Activated naive CD4-positive, alpha-beta T cell treated with anti-CD3 and anti-CD28 coated beads, Interleukin-2, amount 10 ng/mL, durations not matched to agents 7 days and 5 days (primary cell): ENCODE measurements at places on chromosomes 5 and 9.

GRCh38 chr5:16776611-16777251 lies 159.4 kb downstream of the MYO10 start:
- no peak for DNase-seq

DNA sequence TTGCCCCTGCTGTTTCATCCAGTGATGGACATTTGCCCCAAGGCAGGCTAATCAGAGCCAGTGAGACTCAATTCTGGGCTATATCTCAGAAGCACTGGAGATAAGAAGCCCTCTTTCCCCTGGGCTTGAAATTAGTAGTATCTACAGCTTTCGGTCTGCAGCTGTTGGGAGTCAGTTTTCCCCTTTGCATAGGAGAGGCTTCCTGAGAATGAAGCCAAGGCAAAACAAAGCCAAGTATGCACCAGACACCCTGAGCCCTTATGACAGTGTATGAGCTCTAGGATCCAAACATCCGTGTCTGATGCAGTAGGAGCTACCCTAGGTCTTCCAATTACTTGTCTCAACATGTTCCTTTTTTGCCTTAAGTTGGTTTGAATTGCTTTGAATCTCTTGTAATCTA lies 79.2 kb upstream of the PANK3 start:
- no peak for DNase-seq

DNA sequence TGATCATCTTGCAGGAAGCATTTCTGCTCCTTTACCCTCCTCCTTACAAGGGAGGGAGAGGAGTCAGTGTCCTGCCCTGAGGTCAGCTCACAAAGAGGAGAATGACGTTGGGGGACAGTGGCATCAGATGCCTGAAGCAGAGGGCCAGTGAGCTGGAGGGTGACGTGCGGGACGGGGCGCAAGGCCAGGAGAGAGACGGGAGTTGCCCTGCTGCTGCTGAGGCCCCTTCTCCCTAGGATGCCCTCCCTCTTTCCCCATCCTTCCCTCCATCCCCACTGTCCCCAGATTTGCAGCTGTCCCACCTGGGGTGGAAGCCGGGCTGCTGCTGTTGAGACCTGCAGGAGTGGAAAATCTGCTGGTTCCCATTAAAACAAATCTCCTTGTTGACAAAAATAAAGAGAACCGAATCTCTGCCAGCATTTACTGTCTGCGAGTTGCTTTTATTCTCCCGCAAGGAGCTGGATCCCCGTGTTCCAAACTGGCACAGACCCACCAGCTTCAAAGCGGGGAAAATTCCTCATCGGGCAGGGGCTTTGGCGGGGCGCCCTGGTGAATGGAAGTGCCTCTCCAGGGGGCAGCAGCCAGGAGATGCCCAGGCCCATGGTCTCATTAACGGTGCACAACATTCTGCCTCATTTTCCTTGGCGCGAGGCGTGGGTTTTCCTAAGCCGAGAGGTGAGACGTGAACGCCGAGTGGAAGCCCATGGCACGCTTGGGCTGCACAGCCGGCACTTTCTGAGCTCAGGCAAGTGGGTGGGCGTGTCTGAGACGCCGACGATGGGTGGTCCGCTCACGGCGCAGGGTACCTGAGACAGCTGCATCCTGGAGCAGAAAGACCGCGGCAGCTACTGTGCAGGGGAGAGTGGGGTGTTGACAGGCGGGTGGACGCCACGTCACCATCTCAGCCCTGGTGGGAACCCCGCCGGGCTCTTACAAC lies 13.9 kb upstream of the COL5A1 start:
- peak; percentile 10 for DNase-seq

DNA sequence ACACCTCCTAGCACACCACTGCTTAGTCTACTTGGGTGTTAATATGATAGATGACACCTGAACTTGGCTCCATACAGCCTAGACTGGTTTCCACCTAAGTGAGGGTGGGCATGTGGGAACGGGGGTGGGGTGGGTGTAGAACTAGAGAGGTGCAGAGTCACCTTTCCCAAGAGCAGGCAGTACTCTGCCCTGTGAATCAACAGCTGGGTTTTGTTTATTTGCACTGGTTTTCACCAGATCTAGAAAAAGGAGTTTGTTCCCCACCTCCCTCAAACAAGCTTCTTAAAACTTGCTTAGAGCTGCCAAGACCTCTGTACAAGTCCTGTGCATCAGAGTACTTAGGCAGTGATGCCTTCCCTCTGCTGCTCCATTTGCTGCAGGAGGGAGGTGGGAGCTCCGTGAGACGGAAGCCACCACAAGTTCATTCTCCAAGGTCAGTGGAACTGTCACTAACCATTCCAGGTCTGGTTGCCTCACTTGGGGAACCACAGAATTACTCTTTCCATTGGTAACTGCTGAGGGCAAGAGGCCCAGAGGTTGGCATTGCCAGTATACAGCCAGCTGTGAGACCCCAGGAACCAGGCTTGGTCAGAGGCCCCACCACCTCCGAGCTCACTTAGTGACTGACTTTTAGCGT lies 163.5 kb downstream of the NR3C1 start:
- DNase-seq: no peak

DNA sequence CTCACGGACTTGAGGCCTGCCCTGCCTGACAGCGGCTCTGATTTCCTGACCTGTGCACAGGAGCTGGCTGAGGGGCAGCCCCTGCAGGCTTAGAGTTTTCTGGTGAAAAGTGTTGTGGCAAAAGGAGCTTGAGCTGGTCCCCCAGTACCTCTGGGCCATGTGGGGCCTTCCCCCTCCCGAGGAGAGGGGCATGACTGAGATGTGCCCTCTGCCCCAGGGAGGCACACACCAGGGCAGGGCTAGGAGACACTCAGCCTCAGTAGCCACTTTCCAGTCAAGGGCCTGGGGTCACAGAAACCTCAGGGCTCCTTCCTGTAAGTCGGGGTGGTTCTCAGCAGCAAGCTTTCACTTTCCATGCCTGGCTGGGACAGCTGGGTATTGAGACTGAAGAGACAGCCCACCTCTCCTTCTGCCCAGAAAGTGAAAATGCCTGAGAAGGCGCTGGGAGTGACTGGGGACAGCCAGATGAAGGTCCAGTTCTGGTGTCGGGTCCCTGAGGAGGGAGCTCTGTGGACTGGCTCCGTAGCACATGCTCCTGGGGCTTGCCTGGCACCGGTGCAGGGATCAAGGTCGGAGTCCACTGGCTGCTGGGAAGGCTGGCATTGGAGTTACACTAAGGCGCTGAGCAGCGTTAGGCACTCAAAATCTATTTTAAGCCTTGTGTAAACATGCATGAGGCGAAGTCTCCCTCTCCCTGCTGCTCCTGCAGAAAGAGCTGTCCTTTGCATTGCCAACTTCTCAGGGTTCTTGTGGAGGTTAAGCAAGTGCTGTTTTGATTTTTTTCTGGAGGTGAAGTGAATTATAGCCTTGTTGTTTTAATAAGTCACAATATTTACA lies 394.9 kb downstream of the GADD45G start:
- DNase-seq: peak; percentile 85

GRCh38 chr5:111447099-111447498 lies 65.2 kb downstream of the STARD4 start:
- DNase-seq: no peak

- no peak for DNase-seq
These were observed 23.9 kb upstream of the PPP3R2 start for GRCh38 chr9:101618698-101619097.

DNA sequence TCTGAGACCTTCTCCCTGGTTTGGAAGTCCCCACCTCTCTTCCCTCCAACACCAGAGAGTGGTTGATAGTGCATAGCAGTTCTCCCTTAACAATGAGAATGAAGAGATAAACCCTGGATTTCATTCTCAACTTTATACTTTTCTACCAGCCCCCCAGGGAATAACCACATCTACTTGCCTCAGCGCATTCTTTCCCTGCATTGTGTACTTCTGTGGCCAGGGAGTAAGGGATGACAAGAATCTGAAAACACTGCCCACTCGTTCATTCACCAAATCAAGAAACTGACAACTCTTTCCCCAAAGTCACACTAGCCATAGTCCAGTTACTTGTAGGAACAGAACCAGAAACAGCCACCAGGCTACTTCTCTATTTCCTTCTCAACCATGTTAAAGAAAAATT lies 46.0 kb upstream of the SPIN1 start:
- no peak for DNase-seq

GRCh38 chr5:124662181-124662781 lies 84.2 kb downstream of the ZNF608 start:
- DNase-seq: no peak

DNA sequence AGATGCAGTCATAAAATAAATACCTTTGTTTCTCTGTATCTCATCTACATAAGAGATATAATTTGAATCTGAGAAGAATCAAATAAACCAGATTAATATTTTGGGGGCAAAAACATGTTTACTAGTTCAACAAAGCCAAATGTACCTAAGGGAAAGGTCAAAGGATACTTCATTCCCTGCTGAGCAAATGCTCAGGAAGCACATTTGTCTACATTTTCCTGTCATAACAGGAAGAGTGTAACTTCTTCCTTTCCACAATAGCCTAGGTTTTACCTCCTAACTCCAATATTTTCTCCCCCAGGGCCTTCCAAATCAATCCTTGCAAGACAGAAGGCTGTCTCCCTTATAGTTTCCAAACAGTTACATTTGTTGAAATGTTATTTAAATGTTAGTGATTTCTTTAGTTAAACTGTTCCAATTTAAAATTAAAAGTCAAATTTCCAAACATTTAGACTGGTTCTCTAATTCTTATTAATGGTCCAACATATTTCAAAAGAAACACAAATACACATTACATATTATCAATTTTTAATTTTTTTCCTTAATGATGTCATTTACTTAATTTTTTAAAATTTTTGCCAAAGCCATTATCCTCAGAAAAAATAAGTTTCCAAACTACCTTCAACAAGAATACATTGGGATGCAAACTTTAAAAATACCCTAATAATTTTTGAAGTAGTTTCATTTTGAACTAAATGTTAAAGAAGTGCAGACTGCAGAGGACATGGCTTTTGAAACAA lies 67.8 kb downstream of the MEF2C start:
- DNase-seq: no peak

- no peak for DNase-seq
These were observed 47.3 kb upstream of the TRMT10B start for GRCh38 chr9:37706290-37706689.

DNA sequence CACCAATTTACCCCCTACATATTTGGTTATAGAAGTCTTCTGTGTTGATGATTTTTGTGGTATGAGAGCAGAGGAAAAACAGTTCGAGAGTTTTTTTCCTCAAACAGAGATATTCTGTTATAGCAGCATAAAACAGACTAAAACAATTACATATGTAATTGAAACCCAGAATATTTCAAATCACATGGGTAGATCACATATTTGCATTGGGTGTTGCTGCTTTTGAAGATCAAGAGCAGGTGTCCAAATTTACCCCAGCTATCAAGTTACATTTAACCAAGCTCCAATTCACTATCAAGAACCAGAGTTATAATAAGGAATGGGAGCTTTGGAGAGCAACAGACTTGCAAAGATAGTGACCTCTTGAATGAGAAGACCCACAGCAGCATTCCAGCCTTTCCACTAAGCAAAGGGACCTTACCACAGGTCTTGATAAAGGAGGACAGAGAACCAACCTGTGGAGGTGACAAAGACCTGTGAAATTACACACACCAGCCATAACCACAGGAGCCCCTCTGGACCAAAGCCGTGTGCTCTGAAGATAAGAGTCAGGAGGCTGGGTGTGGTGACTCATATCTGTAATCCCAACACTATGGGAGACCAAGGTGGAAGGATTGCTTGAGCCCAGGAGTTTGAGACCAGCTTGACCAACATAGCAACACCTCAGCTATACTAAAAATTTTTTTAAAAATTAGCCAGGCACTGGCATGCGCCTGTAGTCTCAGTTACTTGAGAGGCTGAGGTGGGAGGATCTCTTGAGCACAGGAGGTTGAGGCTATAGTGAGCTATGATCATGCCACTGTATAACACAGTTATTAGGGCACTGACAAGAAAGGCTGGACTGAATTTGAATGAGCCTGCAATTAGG lies 4.0 kb upstream of the CCL28 start:
- no peak for DNase-seq

DNA sequence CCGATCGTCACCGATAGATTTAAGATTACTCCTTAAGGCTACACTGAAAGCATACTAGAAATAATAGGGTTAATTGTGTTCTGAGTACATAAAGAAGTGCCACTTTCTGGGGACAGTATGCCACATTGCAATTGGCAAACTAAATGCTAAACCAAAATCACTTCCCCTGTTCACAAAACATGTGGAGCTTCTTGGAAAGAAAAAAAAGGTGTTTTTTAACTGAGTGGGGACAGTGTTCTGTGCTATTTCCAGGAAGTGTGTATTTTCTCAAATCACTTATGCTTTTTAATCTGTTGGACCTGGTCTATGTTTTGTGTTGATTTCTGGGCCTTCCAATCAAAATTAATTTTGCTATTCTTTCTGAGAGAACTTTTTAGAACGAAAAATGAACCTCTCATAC lies 149.3 kb upstream of the MPDZ start:
- DNase-seq: no peak

- DNase-seq: no peak
These were observed 287.6 kb downstream of the RFX3 start for GRCh38 chr9:3238236-3238635.

GRCh38 chr9:99160173-99160572 lies 55.3 kb downstream of the TGFBR1 start:
- DNase-seq: no peak

- no peak for DNase-seq
These were observed 384.5 kb upstream of the PIK3R1 start for GRCh38 chr5:67831048-67831447.

DNA sequence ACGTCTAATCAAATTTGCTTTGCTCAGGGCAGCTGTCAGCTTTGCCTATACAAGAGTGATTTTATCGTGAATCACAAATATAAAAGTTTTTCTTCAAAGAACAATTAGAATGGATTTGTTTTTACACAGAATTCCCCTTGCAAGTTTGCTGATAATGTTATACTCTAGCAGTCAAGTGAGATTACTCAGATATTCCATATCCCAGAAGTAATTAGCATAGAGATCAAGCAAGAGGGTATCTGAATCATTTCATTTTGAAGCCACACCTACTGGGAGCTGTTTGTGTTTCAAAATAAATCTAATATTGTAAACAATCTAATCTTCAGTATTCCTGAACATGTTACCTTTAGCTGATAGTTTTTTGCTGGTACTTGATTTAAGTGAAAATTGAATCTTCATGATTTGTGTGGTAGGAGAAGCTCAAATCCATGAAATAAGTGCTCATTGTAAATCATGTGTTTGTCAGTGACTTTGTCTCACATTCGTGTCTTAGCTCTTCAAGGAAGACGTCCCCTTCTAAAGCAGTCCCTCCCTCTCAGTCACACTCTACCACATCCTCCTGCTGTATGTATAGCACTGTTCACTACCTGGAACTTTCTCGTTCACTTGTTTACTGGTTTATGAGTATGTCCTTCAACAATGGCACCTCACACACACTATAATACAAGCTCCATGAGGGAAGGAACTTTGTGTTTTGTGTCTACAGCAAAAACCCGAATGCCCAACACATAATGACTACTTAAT lies 3.3 kb upstream of the TTC39B start:
- peak; percentile 56 for DNase-seq
